ENCODE measurements at places on chromosomes 12 and 14.

GRCh38 chr14:24089890-24090289, 4.2 kb upstream of the PCK2 start:
- no peak for DNase-seq

GRCh38 chr12:24776861-24777260, 172.0 kb downstream of the BCAT1 start:
- DNase-seq, result no peak

DNA sequence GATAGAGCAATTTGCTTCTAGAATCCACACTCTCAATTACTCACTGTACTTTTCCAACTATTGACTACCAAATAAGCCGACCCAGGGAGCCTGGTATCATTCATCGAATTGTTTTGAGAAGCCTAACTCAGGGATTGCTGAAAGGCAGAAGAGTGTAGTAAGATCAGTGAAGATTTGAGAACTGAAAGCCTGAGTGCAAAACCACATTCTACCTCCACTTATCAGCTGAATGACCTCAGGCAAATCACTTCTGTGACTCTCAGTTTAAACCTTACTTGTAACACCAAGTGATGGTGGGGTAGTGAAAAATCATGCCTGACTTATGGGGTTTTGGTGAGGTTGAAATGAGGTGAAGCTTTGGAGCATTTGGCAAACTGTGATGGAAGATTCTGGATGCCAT, 126.1 kb upstream of the MAX start:
- DNase-seq, result no peak

GRCh38 chr12:89827592-89827991, 119.0 kb upstream of the ATP2B1 start:
- no peak for DNase-seq

GRCh38 chr14:65631040-65631439, 218.5 kb downstream of the FUT8 start:
- no peak for DNase-seq

GRCh38 chr14:70034257-70034656, 154.5 kb downstream of the SLC8A3 start:
- no peak for DNase-seq

DNA sequence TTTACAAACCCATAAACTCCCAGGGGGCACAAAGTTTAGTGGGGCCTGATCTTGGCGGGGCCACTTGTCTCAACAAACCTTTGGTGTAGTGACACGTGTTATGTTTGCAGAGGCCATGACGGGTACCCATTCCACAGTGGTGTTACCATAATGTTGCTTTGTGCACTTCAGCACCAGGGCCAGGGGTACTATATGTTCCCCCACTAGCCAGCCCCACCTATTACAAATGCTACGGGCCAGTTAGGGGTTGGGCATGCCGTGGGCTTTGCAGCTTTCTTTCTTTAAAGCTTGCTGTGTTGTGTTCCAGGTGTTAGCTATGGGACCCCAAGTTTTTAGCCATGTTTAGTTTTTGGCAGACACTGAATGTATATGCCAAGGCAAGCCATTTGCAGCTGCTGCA, 30.8 kb upstream of the G2E3 start:
- DNase-seq, result no peak

DNA sequence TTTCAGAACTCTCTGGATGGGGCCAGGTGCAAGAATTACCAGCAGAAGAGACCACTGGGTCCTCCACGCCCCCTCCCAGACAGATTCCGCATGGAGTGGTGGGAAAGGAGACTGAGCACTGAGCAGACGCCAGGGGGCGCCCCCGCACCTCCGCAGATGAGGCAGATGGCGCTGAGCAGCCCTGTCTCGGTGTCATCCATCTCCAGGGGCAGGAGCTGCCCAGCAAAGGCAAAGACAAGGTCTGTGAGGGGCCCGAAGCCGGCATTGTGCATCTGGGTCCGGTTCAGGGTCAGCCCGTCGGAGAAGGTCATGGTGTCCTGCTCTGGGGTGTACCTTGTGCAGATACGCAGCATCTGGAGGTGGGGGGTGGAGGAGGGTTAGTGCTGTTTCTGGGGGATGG, 6.3 kb upstream of the ITGB7 start:
- peak; percentile 87 for DNase-seq

DNA sequence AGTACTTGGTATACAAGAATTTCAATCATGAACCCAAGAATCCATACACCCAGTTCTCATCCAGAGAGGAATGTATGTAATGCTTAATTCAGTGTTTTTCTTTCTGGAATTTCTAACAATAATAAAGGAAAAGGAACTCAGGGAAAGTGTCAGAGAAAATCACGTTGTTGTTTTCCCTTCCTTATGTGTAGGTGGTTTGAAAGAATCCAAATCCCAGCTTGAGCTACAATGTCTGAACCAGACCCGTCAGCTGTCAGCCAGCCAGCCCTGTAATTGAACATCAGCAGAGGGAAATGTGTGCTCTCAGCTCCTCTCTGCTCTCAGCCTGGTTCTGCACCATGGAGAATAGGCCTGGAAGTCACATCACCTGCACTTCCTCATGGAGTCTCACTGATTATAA, 126.5 kb downstream of the TMEM30B start:
- no peak for DNase-seq

DNA sequence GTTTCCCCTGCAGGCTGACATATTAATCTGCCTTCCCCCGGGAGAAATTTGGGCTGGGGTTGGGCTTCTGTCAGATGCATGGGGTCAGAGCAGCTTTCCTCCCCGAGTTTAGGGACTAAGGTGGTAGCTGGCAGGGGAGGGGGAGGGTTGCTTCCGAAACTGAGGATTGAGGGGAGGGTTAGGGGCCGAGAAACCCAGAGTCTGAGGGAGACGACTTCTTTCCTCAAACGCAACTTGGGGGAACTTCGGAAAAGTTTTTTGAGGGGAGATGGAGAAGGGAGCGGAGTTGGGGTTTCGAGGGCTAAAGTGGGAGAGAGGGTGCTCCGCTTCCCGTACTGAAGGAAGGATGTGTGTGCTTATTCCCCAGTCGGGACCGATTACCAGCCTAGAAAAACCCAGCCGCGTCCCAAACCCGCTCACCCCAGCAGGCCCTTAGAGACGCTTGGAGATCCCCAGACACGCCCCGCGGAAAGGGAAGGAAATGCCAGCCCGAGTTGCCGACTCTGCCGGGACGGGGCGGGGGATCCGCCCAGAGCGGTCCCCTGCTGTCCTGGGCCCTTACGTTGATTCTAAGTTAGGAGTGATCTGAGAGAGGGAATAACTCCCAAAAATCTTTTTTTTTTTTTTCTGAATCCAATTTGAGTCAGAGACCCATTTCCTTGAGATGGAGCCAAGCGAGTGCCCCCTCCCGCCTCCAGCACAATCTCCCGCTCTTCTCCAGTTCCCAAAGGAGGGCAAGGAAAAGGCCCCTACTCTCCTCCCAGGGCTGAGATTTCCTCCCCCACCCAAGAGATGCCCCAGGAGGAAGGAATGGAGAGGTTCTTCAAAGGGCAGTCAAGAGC, 61.9 kb downstream of the SMUG1 start:
- DNase-seq, result peak; percentile 92

DNA sequence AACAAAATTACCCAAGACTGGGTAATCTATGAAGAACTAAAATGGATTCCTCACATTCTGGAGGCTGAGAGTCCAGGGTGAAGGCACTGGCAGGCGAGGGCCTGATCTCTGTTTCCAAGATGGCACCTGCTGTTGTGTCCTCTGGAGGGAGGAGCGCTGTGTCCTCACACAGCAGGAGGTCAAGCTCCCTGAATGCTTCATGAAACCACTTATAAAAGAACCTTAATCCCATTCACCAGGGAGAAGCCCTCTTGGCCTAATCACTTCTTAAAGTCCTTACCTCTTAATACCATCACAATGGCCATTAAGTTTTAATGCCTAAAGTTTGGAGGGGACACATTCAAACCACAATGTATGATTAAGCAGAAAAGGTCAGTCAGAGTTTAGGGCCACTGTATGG, 172.4 kb downstream of the EMP1 start:
- no peak for DNase-seq

DNA sequence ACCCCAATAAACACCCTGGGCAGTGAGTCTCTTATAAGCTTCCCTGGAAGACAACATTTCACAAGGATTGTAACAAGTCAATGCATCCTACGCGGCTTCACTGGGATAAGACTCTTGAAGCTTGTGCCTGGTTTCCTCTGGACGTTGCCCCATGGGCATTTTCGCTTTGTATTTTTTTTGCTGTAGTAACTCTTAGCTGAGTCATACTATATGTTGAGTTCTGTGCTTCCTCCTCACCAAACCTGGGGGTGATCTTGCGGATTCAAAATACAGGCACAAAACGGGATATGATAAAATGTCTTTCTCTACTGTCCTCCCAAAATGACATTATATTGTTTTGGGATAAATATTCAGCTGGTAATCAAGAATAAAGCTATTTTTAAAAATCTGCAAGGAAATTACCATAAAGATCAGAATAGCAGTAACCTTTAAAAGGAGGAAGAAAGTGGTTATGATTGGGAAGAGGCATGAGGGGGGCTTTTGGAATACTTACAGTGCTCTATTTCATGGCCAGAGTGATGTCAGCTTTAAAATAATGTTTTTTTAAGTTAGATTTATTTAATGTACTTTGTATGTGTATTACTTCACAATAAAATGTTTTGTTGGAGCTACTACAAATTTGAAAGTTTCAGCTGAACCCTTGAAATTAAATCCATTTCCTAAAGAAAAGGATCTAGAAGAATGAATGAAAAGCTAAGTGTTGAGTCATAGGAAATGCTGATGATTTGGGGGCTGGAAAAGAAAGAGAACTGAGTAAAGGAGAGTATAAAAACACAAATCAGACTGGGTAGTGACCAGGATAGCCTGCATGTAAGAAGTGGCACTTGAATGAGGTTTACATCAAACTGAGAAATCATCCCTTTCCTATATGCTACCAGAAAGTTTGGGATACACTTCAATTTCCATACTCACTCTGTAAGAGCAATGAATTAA, 14.7 kb downstream of the BTBD7 start:
- no peak for DNase-seq

- DNase-seq, result no peak
Observed at GRCh38 chr14:34013721-34014060, 62.8 kb upstream of the EGLN3 start.

DNA sequence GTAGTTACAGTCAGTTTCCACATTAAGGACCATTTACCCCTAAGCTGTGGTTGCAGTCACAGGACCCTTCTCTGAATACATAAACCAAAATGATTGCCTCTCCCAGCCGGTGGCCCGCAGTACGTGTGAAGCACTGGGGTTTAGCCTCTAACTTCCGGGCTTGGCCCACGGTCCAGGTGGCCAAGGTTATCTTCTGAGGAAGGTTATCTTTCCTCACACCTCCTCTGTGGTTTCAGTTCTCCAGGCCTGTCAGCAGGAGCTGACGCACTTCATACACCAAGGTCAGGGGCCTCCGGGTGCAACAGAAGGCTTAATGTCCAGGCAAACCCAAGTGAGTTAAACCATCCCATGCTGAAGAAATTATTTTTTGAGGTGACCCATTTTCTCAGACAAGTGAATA, 291.0 kb upstream of the FKBP4 start:
- no peak for DNase-seq

DNA sequence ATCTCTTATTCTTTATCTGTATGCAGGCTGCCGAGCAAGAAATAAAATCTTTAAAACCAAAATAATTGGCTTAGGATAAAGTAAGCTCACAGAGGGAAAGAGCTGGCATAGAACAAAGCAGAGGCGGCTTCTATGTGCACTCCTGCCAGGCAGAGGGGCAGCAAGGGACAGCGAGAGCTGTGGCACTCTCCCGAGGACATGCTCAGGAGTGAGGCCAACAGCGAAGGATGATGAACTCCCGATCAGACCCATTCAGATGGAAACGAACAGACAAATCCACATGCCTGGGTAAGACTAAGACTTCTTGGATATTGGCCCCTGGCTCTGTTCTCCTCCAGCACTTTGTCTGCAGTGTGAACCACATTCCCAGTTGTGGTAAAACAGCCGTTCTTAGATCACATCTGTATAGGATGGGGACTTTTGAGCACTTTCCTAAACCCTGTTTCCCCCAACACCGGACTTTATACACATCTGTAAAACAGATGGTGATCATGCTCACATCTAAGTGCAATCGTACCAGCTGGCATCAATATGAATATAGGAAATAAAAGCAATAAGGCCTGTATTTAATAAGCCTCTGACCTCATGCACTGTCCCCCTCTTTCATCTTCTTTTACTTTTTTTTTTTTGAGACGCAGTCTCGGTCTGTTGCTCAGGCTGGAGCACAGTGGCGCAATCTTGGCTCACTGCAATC, 134.1 kb downstream of the PPM1H start:
- DNase-seq, result peak; percentile 30

DNA sequence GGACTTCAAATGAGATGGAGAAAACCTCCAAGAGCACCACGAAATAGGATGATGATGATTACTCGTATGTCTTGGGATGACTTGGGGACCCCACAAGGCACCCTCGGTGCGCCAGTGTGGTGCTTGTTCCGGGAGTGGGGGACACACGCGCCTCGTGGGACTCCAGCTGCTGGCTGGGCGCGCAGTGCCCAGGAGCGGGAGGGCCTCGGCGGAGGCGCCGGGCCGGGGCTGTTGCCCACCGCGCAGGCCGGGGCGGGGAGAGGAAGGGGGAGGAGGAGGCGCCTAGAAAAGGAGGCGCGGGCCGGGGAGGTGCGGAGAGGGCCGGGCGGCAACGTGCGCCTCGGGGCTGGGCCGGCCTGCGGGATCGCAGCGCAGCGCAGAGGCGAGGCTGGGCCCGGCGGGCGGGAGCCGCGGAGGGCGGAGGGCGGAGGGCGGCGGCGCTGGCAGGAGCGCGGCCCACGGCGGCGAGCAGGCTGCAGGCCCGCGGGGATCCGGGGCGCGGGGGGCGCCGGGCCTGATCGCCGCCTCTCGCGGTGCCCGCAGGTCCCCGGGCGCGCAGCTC, at the start of gene RFLNA:
Gene RFLNA, plus strand, starts transcription at position 314 of the 562 bp plus-strand sequence. CDS start 337 bp downstream, outside the sequence.
- DNase-seq, result peak; percentile 79

DNA sequence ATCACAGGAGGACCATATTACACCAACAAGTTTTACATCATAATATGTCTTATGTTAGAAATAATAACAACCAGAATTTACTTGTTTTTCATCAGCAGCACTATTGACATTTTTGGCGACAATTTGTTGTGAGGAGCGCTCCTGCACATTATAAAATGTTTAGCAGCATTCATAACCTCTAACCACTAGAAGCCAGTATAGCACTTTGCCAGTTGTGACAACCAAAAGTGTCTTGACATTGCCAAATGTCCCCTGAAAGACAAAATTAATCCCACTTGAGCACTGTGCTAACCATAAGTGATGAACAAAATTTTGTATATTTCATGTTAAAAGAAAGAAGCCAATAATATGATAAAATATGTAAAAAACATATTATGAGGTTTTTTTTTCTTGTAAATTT, 356.9 kb upstream of the LMO3 start:
- DNase-seq, result no peak

- no peak for DNase-seq
Observed at GRCh38 chr14:63941023-63941422, 88.2 kb downstream of the SYNE2 start.

- DNase-seq, result no peak
Observed at GRCh38 chr12:85681333-85681732, 154.9 kb downstream of the RASSF9 start.

DNA sequence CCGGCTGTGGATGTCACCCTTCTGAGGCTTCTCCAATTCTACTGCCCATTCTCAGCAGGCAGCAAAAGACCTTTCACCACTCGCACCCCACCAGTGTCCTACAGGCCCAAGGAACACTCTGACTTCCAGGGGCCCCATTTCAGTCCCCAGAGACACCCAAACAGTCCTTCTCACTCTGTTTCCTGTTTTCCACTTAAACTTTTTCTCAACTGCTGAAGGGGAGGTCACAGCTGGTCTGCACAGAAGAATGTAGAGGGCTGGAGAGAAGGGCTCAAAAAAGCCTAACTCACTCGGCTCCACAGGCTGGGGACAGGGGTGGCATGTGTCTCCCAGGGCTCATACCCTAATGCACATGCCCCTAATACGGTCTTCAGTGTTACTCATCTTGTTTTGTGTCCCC, 4.2 kb upstream of the DTX1 start:
- DNase-seq, result no peak
